Activated naive CD4-positive, alpha-beta T cell treated with anti-CD3 and anti-CD28 coated beads, Interleukin-2, amount 50 U/mL, for 72 hours (primary cell): ENCODE measurements at places on chromosomes 2 and 18. TPM values are rescaled to one million over a fixed set of nuclear protein-coding genes. Genes with fewer than 3 reads are reported as not detected.

DNA sequence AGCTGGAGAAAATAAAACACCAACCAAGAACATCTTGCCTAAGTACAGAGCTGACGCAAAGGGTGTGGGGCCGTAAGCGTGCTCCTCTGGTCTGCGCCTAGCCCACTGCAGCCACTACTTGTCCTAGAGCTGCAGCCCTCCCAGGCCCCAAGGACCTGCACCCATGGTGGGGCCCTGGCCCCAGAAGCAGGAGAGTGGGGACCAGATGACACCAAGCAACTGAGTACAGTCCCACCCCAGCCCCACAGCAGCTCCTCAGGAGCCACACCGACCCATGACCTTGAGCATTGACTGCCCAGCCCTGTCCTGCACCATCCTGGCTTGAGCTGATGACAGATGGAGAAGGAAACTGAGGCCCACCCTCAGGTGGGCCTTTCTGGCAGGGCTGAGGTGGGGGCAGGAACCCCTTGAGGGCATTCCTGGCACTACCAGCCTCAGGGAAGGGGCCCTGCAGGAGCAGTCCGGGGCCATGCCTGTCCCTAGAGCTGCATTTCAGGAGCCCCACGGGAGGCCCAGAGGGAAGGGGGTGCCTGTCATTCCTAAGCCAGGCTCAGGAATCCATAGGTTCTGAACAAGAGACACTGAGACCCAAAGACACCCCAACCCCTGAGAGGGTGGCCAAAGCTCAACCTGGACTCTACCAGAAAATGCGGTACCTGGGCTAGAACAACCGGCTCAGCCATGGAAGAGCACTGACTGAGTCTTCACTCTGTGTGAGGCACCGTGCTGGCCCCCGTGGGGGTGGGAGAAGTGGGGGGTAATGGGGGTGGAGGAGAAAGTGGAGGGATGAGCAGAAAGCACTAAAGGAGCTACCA is 4.9 kb downstream of the KIF1A start:
- no peak for DNase-seq

- DNase-seq = no peak
Measured at GRCh38 chr2:39693245-39693644, 27.5 kb downstream of the TMEM178A start.

DNA sequence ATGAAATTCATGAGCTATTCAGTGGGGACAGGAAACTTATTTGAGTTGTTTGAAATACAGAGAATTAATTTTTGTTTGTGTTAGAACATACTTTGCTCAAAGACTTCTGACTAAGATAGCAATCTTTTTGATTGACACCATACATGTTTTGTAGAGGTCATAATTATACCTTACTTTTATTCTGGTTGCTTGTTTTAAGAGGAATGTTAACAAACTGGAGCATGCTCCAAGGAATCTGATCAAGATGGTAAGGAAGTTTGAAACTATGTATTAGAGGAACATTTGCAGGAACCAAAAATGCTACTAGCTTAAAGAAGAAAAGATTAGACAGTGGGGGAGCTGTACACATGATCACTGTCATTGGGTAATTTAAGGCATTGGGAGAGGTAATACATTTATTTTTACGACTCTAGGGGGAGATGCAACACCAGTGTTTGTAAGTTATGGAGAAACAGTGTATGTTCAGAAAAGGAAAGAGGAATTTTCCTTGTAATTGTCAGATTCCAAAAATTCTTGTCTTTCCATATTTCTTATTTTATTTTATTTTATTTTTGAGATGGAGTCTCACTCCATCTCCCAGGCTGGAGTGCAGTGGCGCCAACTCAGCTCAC is 8.0 kb downstream of the AGFG1 start:
- DNase-seq = no peak

GRCh38 chr2:189485146-189485545 is 43.9 kb downstream of the WDR75 start:
- no peak for DNase-seq

- no peak for DNase-seq
Measured at GRCh38 chr2:236417150-236417549, 152.5 kb upstream of the ACKR3 start.

Gene SNORC
- 3.6 TPM for total RNA-seq

Gene TANC1
- total RNA-seq = 0.89 TPM

Gene DSG4
- total RNA-seq = not detected
